ENCODE measurements at places on chromosomes 6 and 20. TPM values are rescaled to one million over a fixed set of nuclear protein-coding genes. Genes with fewer than 3 reads are reported as not detected.

KCNK5 gene
- 32.7 TPM for total RNA-seq

C6orf62 gene
- total RNA-seq = 85.3 TPM

APCDD1L gene
- not detected for total RNA-seq

TRIM39 gene
- 13.9 TPM for total RNA-seq

KIFC1 gene
- 124 TPM for total RNA-seq

FAM217A gene
- not detected for total RNA-seq

SCRT2 gene
- 4.1 TPM for total RNA-seq

TGM2 gene
- total RNA-seq = 1.2 TPM

HSPA12B gene
- 1.1 TPM for total RNA-seq

Measured in neural crest cell (in vitro differentiated cells).